ENCODE measurements at places on chromosomes 6 and 20.
A peak's percentile ranks its signal among the peaks of the same experiment; 100 is the strongest.

- no peak for DNase-seq
These were observed 198.8 kb upstream of the THEMIS start for GRCh38 chr6:128099571-128100197.

DNA sequence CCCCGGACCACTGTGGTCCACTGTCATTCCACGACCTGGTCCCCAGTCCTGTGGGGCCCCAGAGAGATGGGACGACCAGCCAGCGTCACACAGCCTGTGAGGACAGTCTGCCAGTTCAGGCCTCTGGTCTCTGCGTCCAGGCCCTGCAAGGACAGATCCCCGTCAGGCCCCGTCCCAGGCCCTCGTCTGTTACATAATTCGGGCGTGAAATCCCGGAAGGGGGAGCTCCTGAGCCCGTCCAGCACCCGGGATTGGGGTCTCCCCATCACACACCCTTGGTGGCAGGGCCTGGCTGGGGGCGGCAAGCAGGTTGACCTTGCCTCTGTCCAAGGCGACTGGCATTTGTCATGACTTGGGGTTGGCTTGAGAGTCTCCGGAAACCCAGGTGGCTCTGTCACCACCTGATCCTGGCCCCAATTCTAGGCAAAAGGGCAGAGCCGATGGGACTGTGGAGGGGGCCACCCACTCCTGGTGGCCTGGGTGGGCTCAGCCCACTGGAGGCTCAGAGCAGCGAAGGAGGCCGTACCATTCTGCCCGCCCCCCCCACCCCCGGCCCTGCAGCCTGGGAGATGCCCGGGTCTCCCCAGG lies 73.8 kb upstream of the GATA5 start:
- DNase-seq: no peak

- DNase-seq: no peak
These were observed 11.7 kb downstream of the HCK start for GRCh38 chr20:32063695-32064094.

GRCh38 chr6:1013656-1014430 lies 298.1 kb upstream of the FOXQ1 start:
- DNase-seq: no peak

DNA sequence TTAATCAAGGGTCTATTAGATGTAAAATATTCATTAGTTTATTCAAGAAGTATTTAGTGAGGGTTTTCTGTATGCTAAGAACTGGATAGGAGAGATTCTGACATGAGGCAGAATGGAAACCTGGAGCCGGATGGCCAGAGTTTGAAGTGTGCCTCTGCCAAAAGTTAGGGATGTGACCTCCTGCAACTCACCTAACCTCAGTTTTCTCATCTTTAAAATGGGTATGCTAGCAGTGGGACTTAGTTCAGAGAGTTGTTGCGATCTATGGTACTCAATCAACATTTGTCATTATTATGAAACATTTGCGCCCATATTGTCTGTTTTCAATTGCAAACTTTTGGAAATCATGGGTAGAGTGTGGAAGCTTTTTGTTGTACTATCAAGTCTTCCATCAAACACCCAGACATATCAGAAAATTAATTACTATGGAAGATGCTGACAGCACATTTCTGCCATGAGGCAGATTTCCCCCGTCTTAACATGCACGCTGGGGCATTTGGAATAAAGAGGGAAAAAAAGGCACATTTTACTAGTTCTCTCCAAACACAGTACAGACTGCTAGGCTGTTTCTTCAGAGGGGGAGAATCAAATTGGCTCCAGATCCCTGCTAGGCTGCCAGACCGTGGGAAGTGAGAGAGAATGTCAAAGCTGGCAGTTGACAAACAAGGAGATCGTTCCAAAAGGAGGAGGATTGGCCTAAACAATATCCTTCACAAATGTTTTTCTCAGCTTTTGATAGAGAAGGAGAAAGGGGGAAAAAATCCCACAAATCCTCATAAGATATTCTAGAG lies 205.3 kb upstream of the TSHZ2 start:
- no peak for DNase-seq

GRCh38 chr6:8066108-8066507 lies 1.9 kb upstream of the BLOC1S5 start:
- no peak for DNase-seq

DNA sequence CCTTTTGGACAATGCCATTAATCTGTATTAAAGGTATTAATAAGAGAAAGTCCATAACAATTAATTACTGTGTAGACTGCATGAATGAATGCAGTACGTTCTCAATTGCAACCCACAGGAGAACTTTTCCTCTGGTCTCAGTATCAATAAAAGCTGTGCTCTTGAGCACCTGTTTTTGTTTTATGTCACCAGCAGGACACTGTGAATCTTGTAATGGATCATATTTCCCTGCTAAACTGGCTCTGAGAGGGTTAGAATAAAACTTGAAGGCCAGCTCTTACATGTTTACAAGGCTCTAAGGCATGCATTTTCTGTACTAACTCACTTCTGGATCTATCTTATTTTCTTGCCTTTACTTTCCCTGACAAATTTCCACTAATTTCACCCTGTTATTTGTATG lies 214.3 kb upstream of the PLN start:
- no peak for DNase-seq

- DNase-seq: no peak
These were observed 153.6 kb downstream of the VEGFA start for GRCh38 chr6:43923376-43924221.

DNA sequence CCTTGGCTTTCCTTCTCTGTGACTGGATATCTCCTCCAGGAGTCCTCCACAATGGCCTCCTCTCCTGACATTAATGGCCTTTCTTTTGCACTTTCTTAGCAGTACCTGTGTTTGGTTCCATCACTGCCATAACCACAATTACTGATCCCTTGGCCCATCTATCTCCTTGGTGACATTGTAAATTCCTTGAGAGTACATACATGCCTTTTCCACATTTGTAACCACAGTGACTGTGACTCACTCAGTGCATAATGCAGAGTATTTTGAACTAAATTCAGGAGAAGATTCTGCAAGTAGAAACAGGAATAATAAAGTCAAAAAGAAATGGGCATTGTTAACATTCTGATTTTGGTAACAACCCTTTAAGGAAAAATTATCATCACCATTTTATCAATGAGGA lies 197.2 kb upstream of the SOX4 start:
- no peak for DNase-seq

DNA sequence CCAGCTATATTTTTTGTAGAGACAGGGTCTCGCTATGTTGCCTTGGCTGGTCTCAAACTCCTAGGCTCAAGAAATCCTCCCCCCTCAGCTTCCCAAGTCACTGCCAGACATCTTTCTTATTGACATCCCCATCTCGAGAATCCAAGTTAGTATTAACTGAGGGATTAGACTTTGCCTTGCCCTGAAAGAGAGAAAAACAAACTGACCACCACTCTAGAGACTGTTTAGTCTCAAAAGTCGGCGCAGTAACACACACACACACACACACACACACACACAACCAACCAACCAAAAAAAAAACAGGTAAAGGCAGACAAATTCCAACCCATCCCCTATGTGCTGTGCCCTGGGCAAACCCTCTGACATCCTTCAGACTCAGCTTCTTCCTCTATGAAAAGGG lies 27.2 kb upstream of the PNPLA1 start:
- DNase-seq: no peak

- DNase-seq: no peak
These were observed 12.8 kb downstream of the SMLR1 start for GRCh38 chr6:130840050-130840449.

- DNase-seq: no peak
These were observed 423.2 kb upstream of the JARID2 start for GRCh38 chr6:14822679-14823078.

GRCh38 chr6:168376120-168376519 lies 56.5 kb upstream of the DACT2 start:
- no peak for DNase-seq

DNA sequence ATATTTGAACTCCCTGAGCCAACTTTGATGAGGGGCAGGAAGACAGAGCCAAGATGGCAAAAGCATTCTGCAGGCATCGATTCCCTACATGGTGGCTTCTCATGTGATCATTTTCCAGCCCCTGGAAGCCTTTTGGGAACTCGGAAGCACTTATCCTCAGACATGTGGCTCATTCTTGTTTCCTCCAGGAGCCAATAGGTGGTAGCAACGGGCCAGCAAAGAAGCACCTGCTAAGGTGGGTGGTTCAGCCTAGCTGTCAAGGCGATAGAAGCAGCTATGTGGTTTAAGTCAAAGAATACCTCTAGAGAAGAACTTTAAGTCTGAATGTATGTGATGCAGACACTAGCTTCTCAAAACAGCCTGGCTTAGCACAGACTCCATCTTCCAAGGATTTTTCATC lies 64.9 kb upstream of the PAX1 start:
- no peak for DNase-seq

GRCh38 chr6:148218542-148219258 lies 123.9 kb upstream of the SASH1 start:
- no peak for DNase-seq

DNA sequence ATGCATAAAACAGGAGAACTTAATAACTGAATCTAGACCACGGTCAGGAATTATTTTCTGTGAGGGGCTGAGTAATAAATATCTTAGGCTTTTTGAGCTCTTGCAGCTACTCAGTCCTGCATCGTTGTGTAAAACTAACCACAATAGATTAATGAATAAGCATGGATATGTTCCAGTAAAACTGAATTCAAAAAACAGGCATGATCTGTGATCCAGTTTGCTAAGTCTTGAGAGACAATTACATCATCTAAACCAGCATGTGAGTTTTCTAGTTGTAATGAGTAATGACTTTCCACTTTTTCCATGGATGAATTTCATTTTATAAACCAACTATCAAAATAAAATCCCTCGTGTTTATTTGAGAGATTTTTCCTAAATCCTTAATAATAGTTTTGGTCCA lies 336.8 kb downstream of the RFPL4B start:
- no peak for DNase-seq

DNA sequence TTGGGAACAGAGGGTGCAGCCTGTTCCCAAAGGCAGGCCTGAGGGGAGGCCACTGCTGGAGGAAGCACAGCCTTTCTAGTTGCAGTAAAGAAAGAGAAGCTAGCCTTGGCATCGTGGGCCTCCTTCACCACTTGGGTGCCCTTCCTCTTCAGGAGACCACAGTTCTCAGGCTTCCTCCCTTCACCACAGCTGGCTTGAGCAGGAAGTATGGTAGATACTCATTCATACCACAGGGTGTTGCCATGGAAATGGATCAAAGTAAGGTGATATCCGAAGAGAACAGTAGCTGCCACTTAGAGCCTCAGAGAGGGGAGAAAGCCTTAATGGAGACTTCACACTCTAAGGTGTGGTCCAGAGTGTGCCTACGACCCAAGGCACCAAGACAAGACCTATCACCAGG lies 120.4 kb upstream of the RIPOR2 start:
- DNase-seq: peak; percentile 40

GRCh38 chr6:45631396-45631795 lies 253.7 kb upstream of the SUPT3H start:
- DNase-seq: no peak

- no peak for DNase-seq
These were observed 40.2 kb upstream of the SLC22A1 start for GRCh38 chr6:160081398-160081797.

DNA sequence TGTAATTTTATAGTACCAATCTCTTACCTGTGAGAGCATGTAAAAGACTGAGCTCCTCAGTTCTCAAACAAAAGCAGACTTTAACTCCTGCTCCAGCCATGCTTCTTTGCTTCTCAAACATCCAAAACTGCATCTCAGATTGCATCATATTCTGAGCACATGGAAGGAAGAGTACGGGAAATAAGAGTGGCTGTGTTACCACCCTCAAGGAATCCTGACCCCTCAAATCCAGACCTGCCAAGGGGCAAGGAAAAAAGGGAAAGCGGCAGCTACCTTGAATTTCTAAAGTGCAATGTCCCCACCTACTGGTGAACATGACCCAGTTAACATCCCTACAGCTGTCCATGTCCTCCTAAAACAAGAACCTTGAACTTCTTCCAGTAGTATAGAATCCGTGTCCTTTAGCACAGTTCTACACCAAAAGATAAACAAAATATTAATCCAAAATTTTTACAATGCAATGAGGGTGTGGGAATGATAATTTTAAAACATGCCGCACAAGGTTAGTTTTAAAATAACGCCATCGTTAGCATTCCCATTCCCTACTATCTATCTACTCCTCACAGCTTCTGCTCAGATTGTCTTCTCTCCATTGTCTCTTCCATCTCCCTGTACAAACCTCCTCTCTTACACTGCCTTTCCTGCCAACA lies 34.1 kb upstream of the HLA-DQB1 start:
- peak; percentile 5 for DNase-seq

DNA sequence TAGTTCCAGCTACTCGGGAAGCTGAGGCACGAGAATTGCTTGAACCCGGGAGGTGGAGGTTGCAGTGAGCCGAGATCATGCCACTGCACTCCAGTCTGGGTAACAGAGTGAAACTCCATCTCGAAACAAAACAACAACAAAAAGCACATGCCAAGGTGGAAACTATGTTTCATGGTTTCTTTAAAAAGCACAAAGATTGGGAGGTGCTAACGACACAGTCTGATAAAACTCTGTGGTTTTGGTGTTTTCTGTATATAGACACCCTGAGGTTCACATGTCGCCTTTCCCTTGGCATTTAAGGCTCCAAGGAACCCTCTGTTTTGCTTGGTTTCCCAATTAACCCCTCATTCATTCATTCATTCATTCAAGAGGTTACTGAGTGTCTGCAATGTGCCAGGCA lies 253.4 kb upstream of the SULF2 start:
- no peak for DNase-seq

DNA sequence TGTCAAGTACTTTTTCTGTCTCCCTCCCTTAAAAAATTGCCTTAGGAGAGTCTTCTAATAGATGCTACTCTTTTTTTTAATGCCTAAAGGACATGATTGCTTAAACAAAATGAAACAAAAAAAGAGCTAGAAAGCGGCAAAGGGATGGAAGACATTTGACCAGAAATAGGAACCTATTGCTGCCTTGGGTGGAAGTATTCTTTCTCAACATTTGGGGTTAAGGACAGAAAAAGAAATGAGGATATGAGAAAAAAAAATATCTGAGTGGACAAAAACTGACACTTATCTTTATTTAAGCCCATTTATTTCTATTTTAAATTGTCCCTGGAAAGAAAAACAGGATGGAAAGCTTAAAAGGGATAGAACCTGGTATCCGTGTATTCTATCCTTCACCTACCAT lies 664.9 kb upstream of the CITED2 start:
- no peak for DNase-seq

GRCh38 chr6:122129313-122130025 lies 270.0 kb upstream of the HSF2 start:
- no peak for DNase-seq

DNA sequence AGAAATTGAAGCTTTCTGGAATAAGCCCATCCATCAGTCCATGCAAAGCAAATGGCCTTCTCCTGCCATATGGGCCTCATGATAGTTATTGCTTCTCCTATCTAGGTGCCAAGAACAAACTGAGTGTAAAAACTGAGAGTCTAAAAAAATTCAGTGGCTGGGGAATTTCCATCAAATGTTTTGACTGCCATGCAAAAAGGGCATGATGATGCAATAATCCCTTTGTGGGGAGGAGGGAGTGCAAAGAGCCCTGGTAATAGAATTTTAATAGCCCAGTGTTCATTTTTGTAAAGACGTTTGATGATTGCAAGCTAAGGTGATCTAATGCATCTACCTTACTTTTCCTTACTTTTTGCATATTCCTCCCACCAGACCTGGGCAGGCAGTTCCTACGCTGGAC lies 683.7 kb downstream of the EPM2A start:
- no peak for DNase-seq

- no peak for DNase-seq
These were observed 170.3 kb downstream of the FUT9 start for GRCh38 chr6:96186094-96186493.

Measured in GM19239 (cell line).